ENCODE measurements at places on chromosomes 1 and 21. TPM values are rescaled to one million over a fixed set of nuclear protein-coding genes. Genes with fewer than 3 reads are reported as not detected.

IBA57 gene
- 0.28 TPM for polyA plus RNA-seq

EDN2 gene
- polyA plus RNA-seq: not detected

PTBP2 gene
- polyA plus RNA-seq: 89.2 TPM

RPTN gene
- polyA plus RNA-seq: not detected

OR2T35 gene
- polyA plus RNA-seq: not detected

UFC1 gene
- 301 TPM for polyA plus RNA-seq

SPRR4 gene
- not detected for polyA plus RNA-seq

OR2T12 gene
- polyA plus RNA-seq: not detected

CELA3B gene
- polyA plus RNA-seq: not detected

HPDL gene
- not detected for polyA plus RNA-seq

IL24 gene
- not detected for polyA plus RNA-seq

LRRC39 gene
- polyA plus RNA-seq: 4.7 TPM

RHBG gene
- polyA plus RNA-seq: not detected

SAMD13 gene
- polyA plus RNA-seq: 0.84 TPM

LCE3E gene
- not detected for polyA plus RNA-seq

S100A14 gene
- polyA plus RNA-seq: not detected

OR6N1 gene
- polyA plus RNA-seq: not detected

LHX8 gene
- not detected for polyA plus RNA-seq

SYPL2 gene
- polyA plus RNA-seq: not detected

PDC gene
- not detected for polyA plus RNA-seq

SELE gene
- not detected for polyA plus RNA-seq
